ENCODE measurements at places on chromosomes 12 and 14.

GRCh38 chr12:71947645-71948105, 9.0 kb downstream of the TPH2 start:
- DNase-seq, result peak; percentile 73
- H3K36me3 ChIP-seq, result no peaks in the 10 kb centered on the region
- H3K4me1 ChIP-seq, result peaks cover 16% of the 10 kb centered on the region
- no peak overlapping the region for H3K27ac ChIP-seq
- no peaks in the 10 kb centered on the region for H3K27me3 ChIP-seq

DNA sequence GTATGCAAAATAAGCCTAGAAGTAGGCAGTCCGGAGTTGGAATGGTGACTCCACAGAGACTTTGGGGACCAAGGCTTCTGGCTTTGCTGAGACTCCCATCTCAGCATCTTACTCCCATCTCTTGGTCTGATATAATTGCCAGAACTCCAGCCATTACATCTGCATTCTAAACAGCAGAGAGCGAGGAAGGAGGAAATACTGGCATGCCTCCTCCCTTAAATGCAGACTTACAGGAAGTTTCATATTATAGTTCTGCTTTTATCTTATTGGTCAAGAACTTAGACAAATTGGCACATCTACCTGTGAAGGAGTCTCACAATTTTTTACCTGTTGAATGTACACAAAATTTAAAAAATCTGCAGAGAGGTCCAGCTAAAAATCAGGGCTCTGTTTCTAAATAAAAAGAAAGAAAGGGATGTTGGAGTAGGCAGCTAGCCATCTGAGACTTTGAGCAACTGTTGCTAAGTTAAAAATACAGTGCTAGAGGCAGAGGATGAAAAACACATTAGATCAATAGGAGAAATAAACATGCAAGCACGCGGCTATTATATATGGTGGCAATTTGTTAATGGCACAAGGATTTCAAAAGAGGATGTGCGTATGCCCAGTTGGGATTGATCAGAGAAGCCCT, 209.9 kb upstream of the HMGA2 start:
- H3K27me3 ChIP-seq, result no peaks in the 10 kb centered on the region
- no peak for DNase-seq
- H3K4me1 ChIP-seq, result no peaks in the 10 kb centered on the region
- H3K4me3 ChIP-seq, result no peak overlapping the region
- no peak overlapping the region for H3K27ac ChIP-seq

GRCh38 chr14:86310611-86311010, 780.7 kb downstream of the FLRT2 start:
- no peaks in the 10 kb centered on the region for H3K4me1 ChIP-seq
- no peaks in the 10 kb centered on the region for H3K36me3 ChIP-seq
- no peak overlapping the region for H3K27ac ChIP-seq
- no peaks in the 10 kb centered on the region for H3K27me3 ChIP-seq
- no peak overlapping the region for H3K4me3 ChIP-seq

GRCh38 chr14:66401449-66402095, 84.6 kb upstream of the CCDC196 start:
- no peak overlapping the region for H3K27ac ChIP-seq
- H3K27me3 ChIP-seq, result no peaks in the 10 kb centered on the region
- no peak for DNase-seq
- H3K4me1 ChIP-seq, result no peaks in the 10 kb centered on the region
- H3K4me3 ChIP-seq, result no peak overlapping the region

DNA sequence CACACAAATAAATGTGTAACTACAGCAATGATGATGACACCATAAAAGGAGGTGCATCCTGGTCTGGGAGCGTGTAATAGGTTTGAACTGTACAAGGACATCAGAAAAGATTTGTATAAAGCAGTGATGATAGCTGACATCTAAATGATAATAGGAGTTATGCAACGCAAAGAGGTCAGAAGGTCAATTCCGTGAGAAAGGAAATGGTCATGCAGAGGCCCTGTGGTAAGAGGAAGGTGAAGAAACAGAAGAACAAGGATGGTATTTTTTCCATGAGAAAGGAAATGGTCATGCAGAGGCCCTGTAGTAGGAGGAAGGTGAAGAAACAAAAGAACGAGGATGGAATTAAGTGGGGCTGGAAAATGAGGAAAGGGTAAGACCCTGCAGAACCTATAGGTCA, 106.7 kb upstream of the TMPO start:
- H3K4me3 ChIP-seq, result no peak overlapping the region
- H3K27ac ChIP-seq, result no peak overlapping the region
- no peak for DNase-seq

DNA sequence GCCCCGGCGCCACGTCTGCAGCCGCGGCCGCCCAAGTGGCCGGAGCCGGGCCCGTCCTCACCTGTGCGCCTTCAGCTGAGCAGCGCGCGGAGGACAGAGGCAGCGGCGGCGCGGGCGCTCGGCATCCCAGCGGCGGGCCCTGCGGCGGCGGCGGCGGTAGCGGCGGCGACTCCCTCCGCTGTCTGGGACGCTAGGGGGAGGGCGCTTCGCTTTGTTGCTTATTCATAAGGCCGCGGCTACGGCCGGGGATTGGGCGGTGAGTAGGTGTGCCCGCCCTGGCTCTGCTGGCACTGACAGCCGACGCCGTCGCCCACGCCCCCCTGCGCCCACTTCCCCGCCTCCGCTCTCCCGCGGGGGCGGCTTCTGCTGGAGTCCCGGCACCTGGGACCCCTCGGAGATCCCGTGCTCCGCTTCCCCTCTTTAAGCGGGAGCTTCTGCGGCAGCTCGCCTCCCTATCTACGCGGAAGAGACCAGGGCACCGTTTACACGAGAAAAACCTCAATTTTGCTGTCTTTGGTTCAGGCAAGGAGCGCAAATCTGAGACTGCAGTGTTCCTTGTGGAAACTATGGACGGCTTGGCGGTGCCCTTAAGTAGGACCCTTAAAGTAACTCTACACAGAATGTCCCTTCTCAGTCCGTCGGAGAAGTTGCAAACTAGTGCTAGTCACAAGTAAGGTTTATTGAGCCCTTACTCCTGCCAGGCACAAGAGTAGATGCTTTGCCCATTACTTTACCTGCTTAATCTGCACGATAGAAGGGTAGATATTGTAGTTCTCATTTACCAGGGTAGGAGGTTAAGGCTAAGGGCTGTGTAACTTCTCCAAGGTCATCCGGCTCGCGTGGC, at the start of gene ARMH4:
TSS of gene ARMH4 (minus strand) at position 200 of the 844 bp plus-strand sequence. CDS start 12,855 bp downstream, outside the sequence.
- peaks cover 4% of the 10 kb centered on the region for H3K27me3 ChIP-seq
- H3K4me3 ChIP-seq, result peak within 1 kb of the TSS; percentile 37
- DNase-seq, result peak; percentile 93
- no peaks in the 10 kb centered on the region for H3K36me3 ChIP-seq

- H3K4me3 ChIP-seq, result no peak overlapping the region
- H3K27me3 ChIP-seq, result no peaks in the 10 kb centered on the region
- no peak for DNase-seq
- H3K4me1 ChIP-seq, result no peaks in the 10 kb centered on the region
- H3K36me3 ChIP-seq, result no peaks in the 10 kb centered on the region
Measured at GRCh38 chr12:75157385-75157784, 52.3 kb downstream of the KCNC2 start.

DNA sequence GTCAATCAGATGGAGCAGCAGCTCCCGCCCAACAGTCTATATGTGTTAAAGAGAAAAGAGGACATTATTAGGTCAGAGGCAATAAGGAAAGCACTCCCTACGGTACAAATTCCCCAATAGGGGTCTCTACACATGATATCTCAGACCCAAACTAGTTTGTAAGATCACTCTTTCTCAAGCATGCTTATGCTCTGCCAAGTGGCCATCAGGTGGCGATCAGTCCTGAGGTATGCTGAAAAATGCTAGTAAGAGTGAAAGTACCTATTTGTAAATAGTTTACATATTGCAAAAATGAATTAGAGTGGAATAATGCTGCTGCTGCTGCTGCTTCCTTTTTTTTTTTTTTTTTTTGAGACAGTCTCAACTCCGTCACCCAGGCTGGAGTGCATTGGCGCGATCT, 61.0 kb downstream of the CPM start:
- no peaks in the 10 kb centered on the region for H3K27me3 ChIP-seq
- no peak overlapping the region for H3K27ac ChIP-seq
- H3K4me3 ChIP-seq, result no peak overlapping the region
- peak; percentile 55 for DNase-seq

- DNase-seq, result no peak
- H3K27ac ChIP-seq, result no peak overlapping the region
- H3K36me3 ChIP-seq, result no peaks in the 10 kb centered on the region
- H3K27me3 ChIP-seq, result no peaks in the 10 kb centered on the region
Measured at GRCh38 chr12:50788561-50788960, 24.7 kb downstream of the ATF1 start.

DNA sequence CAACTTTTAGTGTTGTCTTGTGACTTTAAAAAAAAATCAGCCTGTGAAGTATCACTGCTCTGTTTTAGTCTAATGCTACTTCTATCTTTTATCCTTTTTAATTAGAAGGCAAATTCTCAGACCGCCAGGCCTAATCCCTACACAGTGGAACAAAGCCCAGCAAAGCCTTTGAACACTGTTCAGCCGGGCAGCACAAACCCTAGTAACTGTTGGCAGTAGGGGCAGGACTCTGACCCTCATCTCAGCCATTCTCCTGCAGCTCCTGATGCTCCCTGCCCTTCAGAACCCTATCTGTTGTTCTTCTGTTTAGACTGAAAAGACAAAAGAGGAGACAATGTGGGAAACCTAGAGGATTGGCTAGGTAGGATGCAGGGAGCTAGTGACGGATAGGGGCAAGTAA, 78.0 kb upstream of the OTX2 start:
- H3K4me3 ChIP-seq, result no peak overlapping the region
- no peaks in the 10 kb centered on the region for H3K36me3 ChIP-seq
- DNase-seq, result no peak
- H3K27me3 ChIP-seq, result peaks cover 4% of the 10 kb centered on the region
- H3K27ac ChIP-seq, result no peak overlapping the region

GRCh38 chr12:128323145-128323920, 56.4 kb downstream of the TMEM132C start:
- H3K27me3 ChIP-seq, result no peaks in the 10 kb centered on the region
- no peak overlapping the region for H3K27ac ChIP-seq
- H3K4me1 ChIP-seq, result peaks cover 5% of the 10 kb centered on the region
- H3K36me3 ChIP-seq, result no peaks in the 10 kb centered on the region
- H3K4me3 ChIP-seq, result no peak overlapping the region

DNA sequence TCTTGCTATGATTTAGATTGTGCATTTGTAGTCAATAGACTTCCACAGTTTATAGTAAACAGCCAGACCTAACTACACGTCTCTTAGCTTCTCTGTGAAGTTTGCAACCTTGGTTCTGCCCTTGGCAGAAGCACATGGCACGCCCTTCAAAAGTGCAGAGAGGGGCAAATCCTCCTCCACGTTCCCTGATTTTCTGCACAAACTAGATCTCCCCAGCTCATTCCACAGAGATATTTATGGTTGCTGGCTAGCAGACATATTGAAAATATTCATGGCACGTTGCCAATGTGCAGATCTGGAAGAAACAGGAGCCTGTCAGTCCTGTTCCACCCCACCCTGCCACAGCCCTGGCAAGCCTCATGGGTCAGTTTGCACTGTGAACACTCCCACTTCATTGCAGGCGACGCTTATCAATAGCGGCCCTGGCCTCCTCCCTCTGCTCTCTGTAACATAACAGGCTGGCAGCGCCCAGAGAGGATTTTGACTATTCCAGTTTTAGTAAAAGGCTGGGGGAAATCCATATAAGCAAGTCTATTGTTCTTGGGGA, 6.5 kb upstream of the LGALS3 start:
- no peaks in the 10 kb centered on the region for H3K4me1 ChIP-seq
- no peak overlapping the region for H3K27ac ChIP-seq
- H3K4me3 ChIP-seq, result no peak overlapping the region
- no peak for DNase-seq
- no peaks in the 10 kb centered on the region for H3K36me3 ChIP-seq
- no peaks in the 10 kb centered on the region for H3K27me3 ChIP-seq

DNA sequence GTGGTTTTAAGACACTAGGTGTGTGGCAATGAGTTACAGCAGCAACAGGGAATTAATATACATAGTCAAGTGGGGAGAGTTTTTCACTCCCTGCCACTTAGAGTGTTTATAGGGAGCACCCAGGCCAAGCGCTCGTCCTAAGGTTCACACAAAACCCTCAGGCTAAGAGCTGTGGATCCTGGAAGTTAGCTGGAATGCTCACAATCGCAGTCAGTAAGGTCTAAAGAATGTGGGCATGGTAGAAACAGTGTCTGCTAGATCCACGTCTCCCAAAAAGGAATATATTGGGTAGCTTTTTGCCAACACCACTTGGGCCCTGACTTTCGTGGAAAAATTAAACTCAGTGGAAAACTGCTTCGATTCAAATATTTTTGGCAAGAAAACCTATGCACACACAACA, 36.6 kb downstream of the STAB2 start:
- H3K27ac ChIP-seq, result no peak overlapping the region
- no peaks in the 10 kb centered on the region for H3K36me3 ChIP-seq
- no peak overlapping the region for H3K4me3 ChIP-seq

GRCh38 chr12:586318-587071, 76.8 kb downstream of the NINJ2 start:
- no peaks in the 10 kb centered on the region for H3K27me3 ChIP-seq
- no peaks in the 10 kb centered on the region for H3K36me3 ChIP-seq
- no peak overlapping the region for H3K4me3 ChIP-seq
- H3K27ac ChIP-seq, result no peak overlapping the region
- no peak for DNase-seq
- no peaks in the 10 kb centered on the region for H3K4me1 ChIP-seq

- H3K27me3 ChIP-seq, result no peaks in the 10 kb centered on the region
- no peak overlapping the region for H3K27ac ChIP-seq
- peak; percentile 45 for DNase-seq
- no peak overlapping the region for H3K4me3 ChIP-seq
Measured at GRCh38 chr12:15706010-15706676, 83.0 kb downstream of the EPS8 start.

DNA sequence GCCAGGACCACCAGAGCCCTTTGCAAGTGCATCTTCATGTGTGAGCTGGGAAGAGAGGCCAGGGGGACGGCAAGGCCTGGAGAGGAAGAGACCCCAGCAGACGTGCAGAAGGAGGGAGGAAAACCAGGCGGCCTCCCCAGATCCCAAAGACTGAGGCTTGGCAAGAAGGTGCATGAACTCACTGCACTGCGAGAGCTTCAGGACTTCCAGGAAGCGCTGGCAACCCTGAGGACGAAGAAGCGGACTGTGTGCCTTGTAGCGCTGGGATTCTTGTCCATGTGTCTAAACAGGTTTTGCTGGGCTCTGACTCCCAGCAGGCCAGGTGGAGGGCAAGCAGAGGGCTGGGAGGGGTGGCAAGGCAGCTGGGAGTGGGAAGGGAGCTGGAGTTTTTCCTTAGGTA, 939 bp downstream of the TGFB3 start:
- no peak overlapping the region for H3K27ac ChIP-seq
- H3K27me3 ChIP-seq, result no peaks in the 10 kb centered on the region
- no peaks in the 10 kb centered on the region for H3K36me3 ChIP-seq
- no peak for DNase-seq
- H3K4me1 ChIP-seq, result peaks cover 12% of the 10 kb centered on the region

- H3K4me1 ChIP-seq, result peaks cover 3% of the 10 kb centered on the region
- no peaks in the 10 kb centered on the region for H3K36me3 ChIP-seq
- no peak overlapping the region for H3K27ac ChIP-seq
- no peak for DNase-seq
- H3K27me3 ChIP-seq, result peaks cover 5% of the 10 kb centered on the region
Measured at GRCh38 chr12:120643574-120643973, 3.1 kb downstream of the CABP1 start.

All from mesendoderm (in vitro differentiated cells).